ENCODE measurements at places on chromosomes 6 and 20.

DNA sequence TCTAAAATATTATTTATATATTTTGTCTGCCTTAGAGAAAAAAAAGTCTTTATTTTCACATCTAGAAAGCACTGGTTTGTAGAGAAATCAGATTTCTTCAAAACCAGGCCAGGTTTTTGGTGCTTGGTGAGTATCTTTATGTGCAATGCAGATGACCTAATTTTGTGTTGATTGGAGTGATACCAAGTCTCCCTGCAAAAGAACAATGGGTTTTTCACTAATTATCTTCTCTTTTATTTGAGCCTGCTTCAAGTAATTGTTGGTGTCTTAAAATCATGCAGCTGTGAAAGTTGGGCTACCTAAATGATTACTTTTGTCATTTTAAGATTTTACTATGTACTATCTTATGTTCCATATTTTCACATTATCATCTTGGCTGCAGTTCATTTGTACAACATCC, 874.7 kb downstream of the TFAP2A start:
- peak; percentile 19 for DNase-seq

GRCh38 chr6:8731874-8732273, 296.5 kb upstream of the SLC35B3 start:
- no peak for DNase-seq

DNA sequence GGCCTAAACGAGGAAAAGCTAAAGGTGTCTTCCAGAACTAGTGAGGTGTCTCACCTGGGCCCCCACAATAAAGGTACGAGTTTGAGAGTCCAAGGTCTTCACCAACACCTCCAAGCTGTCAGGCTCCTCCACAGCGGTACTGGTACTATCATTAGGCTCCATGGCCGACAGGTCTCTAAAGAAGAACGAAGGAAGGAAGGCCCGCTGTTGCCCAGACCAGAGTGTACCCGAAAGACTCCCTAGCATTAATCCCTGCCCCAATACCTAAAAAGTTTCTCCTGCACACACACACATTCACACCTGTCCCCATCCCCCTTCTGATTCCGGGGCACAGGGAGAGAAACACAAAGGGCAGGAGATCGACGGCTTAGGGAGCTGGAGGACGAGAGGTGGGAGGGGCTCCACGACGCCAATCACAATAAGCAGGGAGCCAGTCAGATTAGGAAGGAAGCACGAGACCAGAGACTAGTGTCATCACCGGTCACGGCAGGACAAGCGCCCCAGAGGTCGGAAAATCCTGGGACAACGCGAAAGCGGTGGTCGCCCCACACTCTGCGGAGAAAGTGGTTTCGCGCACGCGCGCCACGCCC, 764 bp downstream of the BAG6 start:
- DNase-seq, result peak; percentile 97

DNA sequence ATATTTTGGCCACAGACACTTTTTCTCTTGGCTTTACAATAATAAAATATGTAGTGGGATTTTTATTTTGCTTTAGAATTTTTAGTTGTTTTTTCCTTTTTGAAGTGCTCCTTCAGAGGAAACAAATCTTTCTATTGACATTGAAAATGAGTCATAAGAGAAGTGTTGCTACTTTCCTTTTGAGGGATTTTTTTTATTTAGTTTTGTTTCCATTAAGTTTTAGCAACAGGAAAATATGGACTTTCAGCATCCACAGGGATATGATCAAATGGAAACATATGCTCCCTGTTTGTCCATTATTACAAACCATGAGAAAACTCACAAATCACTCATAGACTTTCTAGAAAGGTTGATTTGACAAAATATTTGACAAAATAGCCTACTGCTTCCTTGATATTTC, 65.3 kb upstream of the BMP2 start:
- DNase-seq, result no peak

- DNase-seq, result no peak
These were observed 173.6 kb upstream of the ARG1 start for GRCh38 chr6:131399433-131399832.

DNA sequence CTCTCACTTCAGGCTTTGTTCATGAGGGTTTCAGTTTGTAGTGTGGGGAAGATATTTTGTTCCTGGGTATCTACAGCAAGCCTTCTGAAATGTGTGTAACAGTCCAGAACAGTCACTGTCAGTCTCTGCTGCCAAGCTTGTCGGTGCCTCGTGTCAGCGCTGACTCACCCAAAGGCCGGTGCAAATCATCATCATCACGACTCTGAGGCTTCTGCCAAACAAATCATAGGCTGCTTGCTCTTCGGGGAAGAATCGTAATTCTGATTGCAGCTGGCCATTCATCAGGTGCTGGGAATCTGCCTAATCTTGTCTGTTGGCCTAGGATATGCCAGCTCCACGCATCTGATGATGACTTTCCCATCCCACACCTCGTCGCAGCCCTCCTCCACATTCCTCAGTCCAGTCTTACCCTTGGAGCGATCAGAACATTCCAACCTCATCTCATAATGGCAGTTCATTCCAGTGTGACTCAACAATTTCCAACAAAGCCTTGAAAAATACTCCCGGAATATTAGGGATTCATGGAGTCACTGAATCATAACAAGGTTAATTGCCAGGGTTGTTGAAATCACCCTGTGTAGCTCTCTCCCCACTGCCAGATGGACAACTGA, 40.9 kb downstream of the ALDH8A1 start:
- peak; percentile 94 for DNase-seq

DNA sequence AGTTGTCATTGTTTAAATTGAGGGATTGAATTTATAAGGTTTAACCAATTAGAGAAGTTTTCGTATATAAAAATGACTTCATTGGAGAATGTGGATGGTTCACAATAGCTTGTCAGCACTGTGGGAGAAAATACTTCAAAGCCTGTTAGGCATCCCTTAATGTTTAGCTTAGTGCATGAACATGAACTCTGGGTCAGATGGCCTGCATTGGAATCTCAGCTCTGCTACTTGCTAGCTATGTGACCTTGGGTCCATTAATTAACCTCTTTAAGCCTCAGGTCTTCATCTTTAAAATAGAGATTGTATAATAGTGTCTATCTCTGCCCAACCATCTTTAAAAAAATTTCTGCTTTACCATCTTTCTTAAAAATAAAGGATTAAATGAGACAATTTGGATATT, 11.1 kb downstream of the CTNNBL1 start:
- no peak for DNase-seq

GRCh38 chr20:63254232-63254605, at the start of gene NKAIN4:
Gene NKAIN4 (minus strand): TSS chr20:63254463. CDS start chr20:63254450, 13 bp downstream.
- DNase-seq, result no peak

- DNase-seq, result peak; percentile 47
These were observed 74.8 kb upstream of the TOP1 start for GRCh38 chr20:40953856-40954255.

DNA sequence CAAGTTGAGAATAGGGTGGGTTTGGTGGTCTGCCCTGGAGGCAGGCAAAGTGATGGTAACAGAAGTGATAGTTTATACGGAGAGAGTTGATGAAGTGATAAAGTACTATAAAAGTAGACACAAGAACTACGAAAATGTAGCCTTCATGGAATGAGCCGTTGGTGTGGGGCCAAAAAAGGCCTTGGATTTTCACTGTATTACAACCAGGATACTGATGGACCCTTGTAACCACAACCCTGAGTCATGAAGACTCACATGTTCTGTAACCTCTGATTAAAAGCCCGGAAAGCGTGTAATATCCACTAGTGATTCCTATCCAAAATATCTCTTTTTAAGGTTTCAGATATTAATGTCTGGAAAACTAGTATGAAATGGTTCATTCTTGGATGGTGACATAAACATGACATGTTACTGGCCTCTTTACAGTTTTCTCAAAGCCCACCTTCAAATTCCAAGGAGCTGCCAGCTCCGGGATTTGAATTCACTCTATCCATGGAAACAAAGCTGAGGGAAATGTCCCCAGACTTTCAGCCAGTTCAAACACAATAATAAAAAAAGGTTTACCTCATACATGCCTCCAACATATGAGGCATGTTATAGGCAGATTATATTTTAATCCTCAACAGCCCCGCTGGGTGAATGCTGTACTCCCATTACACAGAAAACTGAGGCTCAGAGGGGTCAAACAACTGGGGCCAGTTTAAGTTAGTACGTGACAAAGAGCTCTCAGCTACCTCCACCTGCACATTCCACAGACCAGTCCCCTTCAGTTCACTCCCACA, 55.4 kb downstream of the MRPL14 start:
- peak; percentile 98 for DNase-seq

GRCh38 chr20:4817230-4817671, 95.5 kb downstream of the PRND start:
- DNase-seq, result peak; percentile 57

- DNase-seq, result no peak
These were observed 232.2 kb downstream of the ERMARD start for GRCh38 chr6:169983651-169984050.

- no peak for DNase-seq
These were observed 35.4 kb upstream of the MRPS18A start for GRCh38 chr6:43722920-43723545.

- peak; percentile 69 for DNase-seq
These were observed 1.9 kb downstream of the TRIB3 start for GRCh38 chr20:382291-383115.

DNA sequence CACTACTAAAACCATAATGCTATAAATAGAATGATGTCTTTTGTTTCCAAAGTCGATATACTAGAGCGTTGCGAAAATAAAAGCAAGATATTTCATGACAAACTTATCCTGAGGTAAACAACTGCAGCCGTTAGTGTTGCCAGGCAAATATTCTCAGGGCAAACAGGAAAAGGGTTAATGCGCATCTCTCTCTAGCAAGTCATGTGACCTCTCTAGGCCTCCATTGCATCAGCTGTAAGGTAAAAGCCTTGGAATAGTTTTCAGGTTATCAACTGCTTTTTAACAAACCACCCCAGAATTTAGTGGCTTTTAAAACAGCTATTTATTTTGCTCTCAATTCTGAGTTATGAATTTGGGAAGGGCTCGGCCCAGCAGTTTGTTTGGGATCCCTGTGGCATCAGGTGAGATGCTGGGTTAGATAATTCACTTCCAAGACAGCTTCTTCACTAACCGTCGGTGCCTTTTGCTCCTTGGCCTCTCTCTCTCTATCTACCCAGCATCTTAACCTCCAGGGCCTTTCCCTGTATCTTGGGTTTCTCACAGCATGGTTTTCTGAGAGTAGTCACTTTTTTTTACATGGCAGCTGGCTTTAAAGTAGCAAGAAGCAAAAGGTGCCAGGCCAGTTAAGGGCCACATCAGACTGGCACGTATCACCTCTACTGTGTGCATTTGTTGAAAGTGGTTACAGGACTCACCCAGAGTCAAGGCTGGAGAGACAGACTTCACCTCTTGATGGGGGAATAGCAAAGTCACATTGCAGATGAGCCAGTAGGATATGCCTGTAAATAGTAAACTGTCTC, 39.2 kb upstream of the LTV1 start:
- no peak for DNase-seq

DNA sequence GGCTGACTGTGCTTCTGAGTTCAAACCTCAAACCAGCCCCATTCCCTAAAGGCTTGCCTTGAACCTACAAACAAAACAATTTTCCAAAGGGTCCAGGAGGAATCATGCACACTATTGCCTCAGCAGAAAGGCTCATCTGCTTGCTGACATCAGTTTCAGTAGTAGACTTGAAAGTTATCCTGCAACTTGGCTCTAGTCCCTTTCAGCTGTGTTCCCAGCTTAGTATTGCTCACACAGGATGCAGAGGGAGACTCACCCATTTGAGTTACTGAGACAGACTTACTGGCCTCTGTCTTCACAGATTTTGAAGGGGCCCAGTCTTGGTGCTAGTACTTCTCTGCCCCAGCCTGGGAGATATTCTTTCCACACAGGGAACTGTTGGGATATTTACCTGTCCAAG, 38.5 kb upstream of the TFB1M start:
- peak; percentile 92 for DNase-seq

DNA sequence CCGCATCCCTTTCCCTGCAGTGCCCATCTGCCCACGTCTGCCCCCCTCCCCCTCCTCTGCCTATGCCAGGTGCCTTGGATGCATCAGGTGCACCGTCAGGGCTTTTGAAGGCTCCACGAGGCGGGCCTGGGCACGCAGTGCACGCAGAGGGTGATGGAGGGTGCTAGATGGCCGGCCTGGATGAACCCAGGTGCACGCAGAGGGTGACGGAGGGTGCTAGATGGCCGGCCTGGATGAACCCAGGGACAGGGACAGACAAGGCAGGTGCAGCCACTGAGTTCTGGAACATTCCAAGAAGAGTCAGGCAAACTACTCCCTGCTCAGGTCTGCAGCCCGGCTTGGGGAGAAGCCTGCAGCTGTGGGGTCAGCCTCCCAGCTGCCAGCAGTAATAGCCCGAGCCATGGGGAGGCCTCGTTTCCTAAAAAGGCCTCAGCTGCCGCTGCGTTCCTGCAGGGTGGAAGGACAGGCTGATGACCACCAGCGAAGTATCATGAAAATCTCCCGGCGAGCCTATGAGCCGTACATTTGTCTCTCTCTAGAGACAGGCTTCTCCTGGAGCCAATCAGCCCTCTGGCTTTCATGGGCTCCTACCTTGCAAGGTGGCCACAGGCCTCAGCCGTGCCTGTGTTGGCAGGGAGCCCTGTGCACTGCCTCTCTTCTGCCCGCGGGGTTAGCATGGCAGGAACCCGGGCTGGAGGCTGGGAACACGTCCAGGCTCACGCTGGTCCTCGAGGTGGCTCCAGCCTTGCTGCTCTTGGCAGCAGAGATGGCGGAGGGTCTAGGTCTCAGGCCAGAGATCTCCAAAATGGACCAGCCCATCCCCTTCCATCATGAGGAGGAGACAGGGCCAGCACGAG, 29.6 kb downstream of the NTSR1 start:
- peak; percentile 54 for DNase-seq

DNA sequence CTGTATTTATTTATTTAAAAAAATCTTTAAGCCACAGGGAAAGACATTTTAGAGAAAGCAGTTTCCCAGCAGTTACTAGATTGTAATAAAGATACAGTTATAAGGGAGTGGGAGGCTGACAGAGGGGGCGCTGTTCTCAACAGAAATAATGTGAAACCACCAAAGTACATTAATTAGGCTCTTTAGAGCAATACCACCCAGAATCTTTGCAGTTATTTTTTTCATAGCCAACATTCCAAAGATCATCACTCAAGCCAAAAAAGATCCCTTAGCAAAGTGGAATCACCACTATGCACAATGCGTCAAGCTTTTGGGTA, 331.3 kb upstream of the DEFB112 start:
- no peak for DNase-seq

- peak; percentile 79 for DNase-seq
These were observed 79.8 kb upstream of the KCNK16 start for GRCh38 chr6:39402239-39402751.

DNA sequence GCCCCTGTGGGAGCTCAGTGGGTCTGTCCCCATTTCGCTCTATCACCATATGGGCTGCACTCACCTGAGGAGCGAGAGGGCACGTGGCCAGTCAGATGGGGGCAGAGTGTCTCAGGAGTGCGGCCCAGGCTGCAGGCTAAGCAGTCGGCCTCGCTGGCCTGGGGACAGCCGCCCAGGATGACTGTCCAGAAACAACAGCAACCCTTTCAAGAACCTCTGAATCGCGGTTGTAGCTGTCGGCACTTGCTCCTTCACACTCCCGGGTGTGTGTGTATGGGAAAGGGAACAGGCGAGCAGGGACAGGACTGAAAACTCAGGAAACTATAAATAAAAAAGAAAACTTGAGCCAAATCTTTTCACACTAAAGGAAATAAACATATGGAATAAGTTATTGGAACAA, 63.1 kb downstream of the TFAP2A start:
- DNase-seq, result no peak

Measured in osteoblast (primary cell).